Stimulated activated CD8-positive, alpha-beta memory T cell treated with anti-CD3 and anti-CD28 coated beads, Interleukin-15, amount 100 ng/mL, for 24 hours (primary cell): ENCODE measurements at places on chromosomes 4 and X.

DNA sequence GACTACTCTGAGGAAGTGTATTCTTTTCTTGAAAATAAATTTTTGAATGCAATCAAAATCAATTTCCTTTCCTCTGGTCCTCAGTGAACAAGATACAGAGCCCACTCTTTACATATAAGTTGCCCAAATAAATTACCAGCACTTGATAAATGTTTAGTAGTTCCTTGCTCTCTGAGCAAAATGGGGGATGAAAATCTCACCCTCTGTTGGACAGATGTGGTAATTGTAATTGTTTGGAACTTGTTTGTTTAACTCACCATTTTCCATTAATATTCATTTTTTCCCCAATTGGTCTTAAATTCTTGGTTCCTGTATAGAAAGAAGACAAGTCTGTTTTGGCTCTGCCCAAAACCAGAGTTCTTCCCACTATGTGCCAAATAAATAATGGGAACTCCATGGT, 146.3 kb downstream of the LDB2 start:
- no peak for DNase-seq

DNA sequence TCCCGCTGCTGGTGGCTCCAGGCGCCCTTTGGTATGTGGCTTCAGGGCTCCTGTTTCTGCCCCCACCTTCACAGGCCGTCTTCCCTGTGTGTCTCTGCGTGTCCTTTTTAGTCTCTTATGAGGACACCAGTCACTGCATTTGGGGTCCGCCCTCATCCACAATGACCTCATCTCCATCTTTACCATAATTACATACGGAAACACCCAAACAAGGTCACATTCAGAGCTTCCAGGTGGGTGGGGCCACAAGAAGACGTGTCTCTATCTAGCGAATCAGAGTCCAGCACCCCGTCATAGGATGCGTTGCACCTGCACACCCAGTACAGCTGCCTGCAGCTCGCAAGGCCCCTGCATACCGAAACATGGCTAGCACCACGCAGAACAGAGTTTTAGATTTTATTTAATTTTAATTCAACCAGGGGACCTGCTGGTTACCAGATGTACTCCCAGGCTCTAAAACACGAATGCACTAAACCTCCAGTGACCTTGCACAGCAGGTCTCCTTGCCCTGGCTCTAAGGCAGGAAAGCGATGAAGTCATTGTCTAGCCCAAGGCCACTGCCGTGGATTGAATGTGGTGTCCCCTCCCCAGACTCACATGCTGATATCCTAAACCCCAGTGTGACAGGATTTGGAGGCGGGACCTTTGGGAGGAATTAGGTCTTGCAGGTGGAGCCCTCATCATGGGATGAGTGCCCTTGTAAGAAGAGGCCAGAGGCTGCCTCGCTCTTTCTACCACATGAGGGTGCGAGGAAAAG, 30.3 kb downstream of the ABLIM2 start:
- no peak for DNase-seq

DNA sequence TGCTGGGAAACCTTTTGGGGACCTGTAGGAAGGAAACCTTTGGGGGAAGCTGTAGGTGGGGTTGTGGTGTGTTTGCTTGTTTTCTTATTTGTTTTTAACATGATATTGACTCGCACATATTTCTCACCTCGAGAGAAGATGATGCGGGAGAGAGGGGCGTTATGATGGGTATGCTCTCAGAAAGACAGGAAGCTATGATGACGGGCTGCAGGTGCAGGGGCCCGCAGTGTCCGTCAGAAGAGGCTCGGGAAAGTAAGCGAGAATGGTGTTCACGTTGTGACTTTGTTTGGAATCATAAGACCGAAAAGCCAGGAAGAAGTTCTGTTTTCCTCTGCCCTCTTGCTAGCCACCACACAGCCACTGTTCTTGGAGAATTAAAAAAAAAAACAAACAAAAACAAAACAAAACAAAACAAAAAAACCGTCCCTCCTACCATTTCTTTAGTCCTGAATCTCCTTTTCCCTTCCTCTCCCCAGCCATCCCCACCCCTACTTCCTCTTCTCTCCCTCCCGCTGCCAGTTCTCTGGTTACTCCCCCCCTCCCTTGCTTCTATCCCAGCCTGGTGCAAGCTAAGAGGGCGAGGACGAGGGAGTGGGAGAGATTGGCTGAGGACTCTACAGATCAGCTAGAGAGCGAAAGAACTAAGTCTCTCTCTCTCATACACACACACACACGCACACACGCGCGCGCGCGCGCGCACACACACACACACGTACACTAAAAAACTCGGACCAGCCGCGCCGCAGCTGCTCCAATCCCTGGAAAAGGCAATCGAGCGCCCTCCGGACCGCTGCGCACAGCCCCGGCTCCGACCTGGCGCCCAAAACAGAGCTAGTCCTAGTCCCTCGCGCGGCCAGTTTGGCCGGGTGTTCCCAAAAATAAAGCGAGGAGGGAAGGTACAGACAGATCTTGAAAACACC, at the start of gene BMP3:
TSS of gene BMP3 (plus strand) at position 648 of the 920 bp plus-strand sequence. CDS start 577 bp downstream, outside the sequence.
- no peak for DNase-seq

DNA sequence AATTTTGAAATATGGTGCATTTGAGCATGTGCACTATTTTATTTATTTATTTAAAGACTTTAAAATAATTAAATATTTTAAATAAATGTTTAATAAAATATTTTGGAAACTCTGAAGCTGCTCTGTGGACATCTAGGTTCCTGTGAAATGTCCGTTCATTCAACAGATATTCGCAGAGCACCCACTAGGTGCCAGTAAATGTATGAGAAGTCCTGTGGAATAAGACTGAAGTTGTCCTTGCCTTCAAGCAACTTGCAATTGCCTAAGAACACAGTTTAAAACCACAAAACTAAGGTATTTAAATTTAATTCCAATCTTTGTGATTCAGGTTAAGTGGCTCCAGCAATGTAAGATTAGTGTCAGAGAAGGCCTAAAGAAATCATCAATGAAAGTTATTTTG, 306.7 kb downstream of the GBA3 start:
- no peak for DNase-seq

GRCh38 chrX:119359618-119360382, 39.3 kb upstream of the SLC25A43 start:
- DNase-seq = no peak

GRCh38 chr4:47913330-47913729, 1.1 kb downstream of the NFXL1 start:
- DNase-seq = no peak

GRCh38 chrX:24877854-24878650, 137.7 kb downstream of the ARX start:
- no peak for DNase-seq

GRCh38 chr4:7311205-7311604, 118.9 kb downstream of the SORCS2 start:
- no peak for DNase-seq

- DNase-seq = no peak
These were observed 114.2 kb downstream of the SPCS3 start for GRCh38 chr4:176433983-176434382.

DNA sequence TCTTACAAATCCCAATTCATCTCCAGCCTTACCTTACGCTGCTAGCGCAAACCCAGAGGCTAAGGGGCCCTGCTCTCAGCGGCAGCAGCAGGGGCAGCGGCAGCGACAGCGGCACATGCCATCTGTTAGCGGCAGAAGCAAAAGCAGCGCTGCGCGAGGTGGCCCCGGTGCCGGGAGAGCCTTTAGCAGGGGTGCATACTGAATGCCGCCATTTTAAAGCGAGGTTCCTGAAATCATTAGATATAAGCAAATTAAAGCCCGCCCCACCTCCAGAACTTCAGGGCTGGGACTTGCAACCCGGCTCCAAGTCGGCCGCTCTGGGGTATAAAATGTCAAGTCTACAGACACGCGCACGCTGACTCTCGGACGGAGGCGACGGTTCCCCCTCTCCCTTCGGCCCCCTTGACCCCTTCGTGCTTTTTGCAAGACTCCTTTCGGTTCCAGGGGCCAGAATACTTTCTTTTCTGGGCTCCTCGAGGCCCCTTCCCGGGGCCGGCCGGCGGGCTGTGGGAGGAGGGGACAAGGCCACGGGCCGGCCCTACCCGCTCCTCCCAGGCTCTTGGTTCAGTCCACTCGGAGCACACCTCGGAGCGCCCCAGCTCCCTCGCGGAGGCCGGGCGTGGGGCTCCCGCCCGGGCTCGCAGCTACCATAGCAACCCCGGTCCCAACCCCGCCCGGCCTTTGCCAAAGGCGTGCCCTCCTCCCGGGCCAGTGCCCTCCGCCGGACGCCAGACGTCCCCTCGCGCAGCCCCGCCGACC, at the start of gene MBNL3:
TSS of gene MBNL3 (minus strand) at position 220 of the 759 bp plus-strand sequence. CDS start 49,427 bp downstream, outside the sequence.
- DNase-seq = no peak

- DNase-seq = no peak
These were observed 239.4 kb downstream of the LDB2 start for GRCh38 chr4:16659079-16659478.

GRCh38 chr4:106898621-106899230, 137.4 kb downstream of the DKK2 start:
- no peak for DNase-seq

DNA sequence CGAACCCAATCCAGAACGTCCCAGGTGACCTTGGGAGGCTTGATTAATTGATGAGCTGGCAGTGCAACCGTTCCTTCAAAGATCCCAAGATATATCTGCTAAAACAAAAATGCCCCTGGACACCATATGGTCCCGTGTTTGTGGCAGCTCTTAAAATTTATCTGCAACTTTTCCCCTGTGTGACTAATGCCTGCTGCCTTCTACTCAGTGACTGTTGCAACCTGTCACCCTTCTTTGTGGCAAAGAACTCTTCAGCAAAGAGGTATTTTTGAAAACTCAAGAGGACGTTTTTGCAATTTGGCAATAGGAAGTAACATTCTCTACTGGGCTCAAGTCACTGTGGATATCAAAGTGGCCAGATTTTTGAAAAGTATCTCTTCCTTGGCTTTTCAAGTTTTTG, 75.8 kb upstream of the SOD3 start:
- DNase-seq = no peak

GRCh38 chr4:108821351-108821930, 58.6 kb upstream of the ETNPPL start:
- DNase-seq = no peak

DNA sequence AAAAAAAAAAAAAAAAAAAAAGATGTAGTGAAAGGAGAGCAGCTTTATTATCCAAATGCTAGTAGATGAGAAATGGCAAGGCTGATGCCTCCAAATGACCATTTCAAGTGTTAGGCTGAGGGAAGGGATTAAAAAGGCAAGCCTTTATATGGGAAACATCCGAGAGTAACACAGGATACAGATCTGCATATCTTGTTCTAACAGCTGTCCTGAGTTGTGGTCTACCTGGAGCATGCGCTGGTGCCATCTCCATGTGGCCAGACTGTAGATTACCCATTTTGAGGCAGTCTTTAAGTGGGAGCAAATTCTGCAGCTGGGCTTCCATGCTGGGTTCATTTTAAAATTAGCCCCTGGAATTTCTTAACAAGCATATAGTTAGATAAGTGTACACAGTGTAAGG, 26.0 kb upstream of the ELF2 start:
- DNase-seq = no peak

GRCh38 chrX:9286234-9286633, 178.6 kb upstream of the TBL1X start:
- DNase-seq = no peak

DNA sequence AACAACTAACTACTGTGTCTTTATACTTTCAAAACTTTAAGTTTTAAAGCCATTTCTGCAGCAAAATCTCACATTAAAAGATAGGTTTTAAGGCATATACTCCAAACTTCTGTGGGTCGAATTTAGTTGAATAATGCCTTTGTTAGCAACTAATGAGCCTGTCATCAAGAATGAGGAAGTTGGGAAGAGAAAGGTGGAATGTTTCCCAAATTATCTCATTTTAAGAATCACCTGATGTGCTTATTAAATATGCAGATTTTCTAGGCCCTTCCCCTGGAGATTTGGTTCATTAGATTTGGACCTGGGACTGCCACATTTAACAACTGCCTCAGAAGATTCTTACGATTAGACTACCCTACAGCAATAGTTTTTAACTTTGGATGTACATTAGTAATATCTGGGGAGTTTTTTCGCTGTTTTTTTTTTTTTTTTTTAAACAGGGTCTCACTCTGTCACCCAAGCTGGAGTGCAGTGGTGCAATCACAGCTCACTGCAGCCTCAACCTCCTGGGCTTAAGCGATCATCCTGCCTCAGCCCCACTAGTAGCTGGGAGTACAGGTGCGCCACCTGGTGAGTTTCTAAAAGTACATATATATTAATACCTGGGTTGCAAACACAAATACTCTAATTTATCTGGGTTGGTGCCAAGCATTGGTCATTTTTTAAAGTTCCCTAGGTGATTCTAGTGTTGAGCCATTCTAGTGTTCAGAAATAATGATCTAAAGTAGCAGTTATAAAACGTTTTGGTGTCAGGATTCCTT, 16.1 kb upstream of the TASL start:
- no peak for DNase-seq

- DNase-seq = no peak
These were observed 58.4 kb upstream of the SLIT2 start for GRCh38 chr4:20193141-20193936.

- DNase-seq = no peak
These were observed 544.7 kb upstream of the NR3C2 start for GRCh38 chr4:148986951-148987350.

DNA sequence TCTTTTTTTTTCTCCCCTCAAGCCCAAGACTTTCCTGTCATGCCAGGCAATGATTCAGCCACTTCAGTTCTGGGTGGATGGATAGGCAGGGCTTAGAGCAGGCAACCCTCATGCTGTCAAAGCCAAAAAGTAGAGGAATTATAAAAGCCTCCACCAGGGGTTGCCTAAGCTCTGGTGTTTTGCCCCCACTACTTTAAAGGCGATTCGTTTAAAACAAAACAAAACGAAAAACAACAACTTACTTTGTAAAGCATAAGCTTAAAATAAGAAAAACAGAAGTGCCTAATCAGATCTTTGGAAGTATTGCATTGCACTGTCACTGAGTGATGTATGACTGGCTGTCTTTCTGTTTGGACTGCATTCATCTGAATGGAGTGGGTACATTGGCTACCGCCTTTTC, 5.3 kb upstream of the IDS start:
- no peak for DNase-seq

- no peak for DNase-seq
These were observed 193.9 kb downstream of the LARP7 start for GRCh38 chr4:112830753-112831386.

- no peak for DNase-seq
These were observed at the start of gene PAGE2B for GRCh38 chrX:55074851-55075467. TSS of gene PAGE2B (plus strand) at chrX:55075030. CDS start at chrX:55076042, 1,012 bp downstream.

- DNase-seq = no peak
These were observed 1187.6 kb downstream of the RPA4 start for GRCh38 chrX:98071331-98071730.

GRCh38 chr4:16674082-16674481, 224.4 kb downstream of the LDB2 start:
- no peak for DNase-seq

- no peak for DNase-seq
These were observed 123.2 kb downstream of the RPS6KA6 start for GRCh38 chrX:84064814-84065213.

GRCh38 chr4:10656988-10657387, 27.6 kb downstream of the CLNK start:
- DNase-seq = no peak

GRCh38 chr4:106803083-106803482, 233.0 kb downstream of the DKK2 start:
- no peak for DNase-seq

DNA sequence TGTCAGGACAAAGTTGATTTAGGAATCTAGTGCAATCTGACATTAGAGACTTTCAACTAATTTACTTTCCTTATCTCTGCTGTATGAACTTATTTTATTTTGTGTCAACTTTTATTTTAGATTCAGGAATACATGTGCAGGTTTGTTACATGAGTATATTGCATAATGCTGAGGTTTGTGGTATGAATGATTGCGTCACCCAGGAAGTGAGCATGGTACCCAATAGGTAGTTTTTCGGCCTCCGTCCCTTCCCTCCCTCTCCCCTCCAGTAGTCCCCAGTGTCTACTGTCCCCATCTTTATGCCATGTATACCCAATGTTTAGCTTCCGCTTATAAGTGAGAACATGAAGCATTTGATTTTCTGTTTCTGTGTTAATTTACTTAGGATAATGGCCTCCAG, 68.7 kb upstream of the TEX13D start:
- DNase-seq = no peak
